ENCODE measurements at places on chromosomes 7 and 10.

DNA sequence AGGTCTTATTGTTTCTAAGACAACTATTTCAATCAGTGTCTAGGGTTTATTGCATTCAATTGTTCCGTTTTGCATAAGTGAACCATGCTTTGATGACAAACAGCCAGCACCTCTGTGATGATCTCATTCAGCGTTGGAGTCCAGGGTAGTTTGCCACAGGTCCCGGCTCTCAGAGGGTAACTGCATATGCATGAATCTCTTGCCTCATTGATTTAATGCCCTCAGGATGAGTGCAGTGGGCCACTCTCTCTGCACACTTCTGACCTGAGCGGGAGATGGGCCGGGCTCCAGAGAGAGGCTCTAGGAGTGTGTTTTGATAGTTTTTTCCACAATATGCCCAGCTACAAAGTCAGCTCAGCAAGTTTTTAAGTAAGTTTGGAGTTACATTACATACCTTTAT lies 83.9 kb downstream of the HECW1 start:
- peak; percentile 27 for DNase-seq

- no peak for DNase-seq
Measured at GRCh38 chr7:130843703-130844102, 109.7 kb upstream of the KLF14 start.

DNA sequence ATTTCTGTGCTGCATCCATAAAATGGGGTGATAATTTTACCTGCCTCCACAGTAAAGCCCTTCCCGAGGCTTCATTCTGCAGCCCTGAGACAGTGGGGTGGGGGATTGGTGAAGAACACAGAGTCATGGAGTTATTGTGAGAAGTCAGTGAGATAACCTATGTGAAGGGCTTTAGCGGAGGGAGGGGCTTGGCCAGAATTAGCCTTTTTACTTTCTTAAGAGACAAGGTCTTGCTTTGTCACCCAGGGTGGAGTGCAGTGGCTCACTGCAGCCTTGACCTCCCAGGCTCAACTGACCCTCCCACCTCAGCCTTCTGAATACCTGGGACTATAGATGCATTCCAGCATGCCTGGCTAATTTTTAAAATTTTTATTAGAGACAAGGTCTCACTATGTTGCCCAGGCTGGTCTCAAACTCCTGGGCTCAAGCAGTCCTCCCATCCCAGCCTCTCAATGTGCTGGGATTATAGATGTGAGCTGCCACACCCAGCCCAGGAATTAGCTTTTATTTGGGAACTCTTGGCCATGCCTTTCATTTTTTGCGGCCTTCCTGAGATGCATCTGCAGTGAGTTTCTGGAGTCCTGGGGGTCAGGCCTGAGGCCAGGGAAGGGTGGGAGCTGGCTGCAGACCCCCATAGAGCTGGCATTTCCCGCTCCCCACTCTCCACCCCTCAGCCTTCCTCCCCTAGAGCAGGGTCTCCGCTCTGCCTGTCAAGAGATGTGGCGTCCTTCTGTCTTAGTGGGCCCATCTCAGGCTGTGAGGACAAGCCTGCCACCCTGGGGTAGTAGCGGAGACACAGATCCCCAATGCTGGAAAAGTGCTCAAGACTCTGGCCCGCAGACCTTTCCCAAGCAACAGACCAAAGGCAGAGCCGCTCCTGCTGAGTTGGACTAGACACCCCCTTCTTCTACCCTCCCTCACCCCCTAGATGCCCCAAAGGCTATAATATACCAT lies 77.0 kb downstream of the ZMIZ1 start:
- no peak for DNase-seq

DNA sequence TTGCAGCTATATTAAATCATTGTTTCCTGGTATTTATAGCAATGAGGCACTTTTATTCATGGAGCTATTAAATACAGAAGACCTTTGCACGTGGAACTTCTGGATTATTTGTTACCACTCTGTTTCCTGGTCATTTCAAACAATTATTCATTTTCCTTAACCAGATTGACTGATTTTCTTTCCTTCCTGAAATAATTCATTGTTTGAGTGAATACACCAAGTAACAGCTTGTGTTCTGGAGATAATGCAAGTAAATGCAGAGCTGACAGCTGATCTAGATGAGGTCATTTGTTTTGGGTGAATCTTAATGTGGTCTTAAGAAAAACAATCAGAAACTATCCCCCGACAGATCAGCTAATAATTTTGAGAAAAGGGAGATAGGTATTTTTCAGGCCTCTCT lies 497.7 kb downstream of the KIF20B start:
- no peak for DNase-seq

DNA sequence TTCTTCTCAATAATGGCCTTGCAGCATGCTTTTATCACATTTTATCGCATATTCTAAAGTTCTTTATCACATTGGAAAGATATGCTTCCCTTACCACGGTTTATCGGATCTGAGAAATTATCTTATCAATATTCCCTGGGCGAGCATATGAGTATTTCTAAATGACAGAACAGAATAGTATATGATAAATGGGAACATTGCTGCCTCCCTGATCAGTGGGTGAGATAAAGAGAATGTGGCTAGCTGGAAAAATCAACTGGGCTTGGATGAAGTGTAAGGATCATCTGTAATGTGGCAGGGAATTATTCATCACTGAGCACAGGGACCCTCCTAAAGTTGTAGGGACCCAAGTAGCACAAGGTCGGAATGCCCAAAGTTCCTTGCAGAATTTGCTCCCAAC lies 667.4 kb upstream of the NRP1 start:
- DNase-seq = no peak

DNA sequence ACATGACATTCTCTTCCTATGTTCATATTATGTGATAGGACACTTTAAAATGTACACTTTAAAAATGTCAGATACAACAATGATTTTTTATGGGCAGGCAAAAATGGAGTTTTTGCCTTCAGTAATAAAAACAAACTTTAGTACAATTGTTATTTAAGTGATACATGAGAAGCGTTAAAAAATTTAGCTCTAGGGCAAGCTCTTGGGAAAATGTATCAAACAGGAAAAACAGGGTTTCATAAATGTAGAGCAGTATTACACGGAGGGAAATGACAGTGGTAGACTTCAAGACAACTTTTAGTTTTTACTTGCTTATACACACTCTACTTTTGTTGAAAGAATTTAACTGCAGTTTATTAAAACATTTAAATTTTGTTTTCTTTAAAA lies 1.5 kb downstream of the FHIP2A start:
- DNase-seq = peak; percentile 37

- no peak for DNase-seq
Measured at GRCh38 chr10:13375791-13376190, 27.7 kb upstream of the SEPHS1 start.

GRCh38 chr10:92241501-92241900 lies 49.4 kb downstream of the CPEB3 start:
- no peak for DNase-seq

- no peak for DNase-seq
Measured at GRCh38 chr10:20288060-20288459, 471.8 kb downstream of the PLXDC2 start.

GRCh38 chr10:29394321-29394932 lies 105.6 kb downstream of the LYZL1 start:
- DNase-seq = no peak

GRCh38 chr10:78455811-78456210 lies 422.1 kb downstream of the RPS24 start:
- no peak for DNase-seq

- no peak for DNase-seq
Measured at GRCh38 chr10:97217299-97217698, 31.5 kb upstream of the SLIT1 start.

DNA sequence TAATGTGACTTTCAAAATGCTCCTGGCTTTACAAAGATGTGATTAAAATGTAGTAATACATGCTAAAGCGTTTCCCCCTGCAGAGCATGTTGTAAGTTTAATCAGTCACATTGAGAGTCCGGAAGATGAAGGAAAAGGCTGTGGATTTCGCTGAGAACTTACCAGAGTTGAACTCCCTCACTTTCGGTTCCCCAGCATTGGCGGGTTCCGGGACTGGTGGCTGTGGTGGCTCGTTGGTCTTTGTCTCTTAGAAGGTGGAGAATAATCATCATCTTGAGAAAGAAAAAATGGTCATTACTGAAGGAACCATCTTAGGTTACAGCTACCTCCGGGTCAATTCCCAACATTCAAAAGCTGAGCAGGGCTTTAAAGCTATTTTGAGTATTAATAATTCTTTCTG lies 9.6 kb upstream of the NUPR2 start:
- no peak for DNase-seq

GRCh38 chr7:134636008-134636449 lies 10.6 kb upstream of the BPGM start:
- DNase-seq = no peak

DNA sequence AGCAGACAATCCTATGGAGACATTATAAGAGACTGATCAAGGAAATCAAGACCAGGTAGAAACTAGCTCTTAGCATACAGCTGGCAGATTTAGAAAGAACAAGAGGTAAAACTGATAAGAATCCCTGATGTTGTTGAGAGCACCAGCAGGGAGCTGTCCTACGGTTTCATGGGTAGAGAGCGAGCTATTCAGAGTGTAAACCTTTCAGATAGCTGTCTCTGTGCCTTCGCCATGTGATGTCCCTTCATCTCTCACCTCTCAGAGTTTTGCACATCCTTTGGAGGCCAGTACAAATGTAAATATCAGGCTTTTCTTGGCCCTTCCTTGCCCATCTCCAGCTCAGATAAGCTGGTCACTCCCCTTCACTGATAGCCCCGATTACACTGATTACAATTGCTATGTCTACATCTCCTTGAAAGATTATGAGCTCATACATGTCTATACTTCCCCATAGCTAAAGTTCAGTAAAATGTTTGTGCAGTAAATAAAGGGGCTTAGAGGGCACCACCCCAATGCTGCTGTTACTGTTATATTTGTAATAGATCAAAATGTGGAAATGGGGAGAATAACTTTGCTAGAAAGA lies 21.9 kb downstream of the THSD7A start:
- no peak for DNase-seq

DNA sequence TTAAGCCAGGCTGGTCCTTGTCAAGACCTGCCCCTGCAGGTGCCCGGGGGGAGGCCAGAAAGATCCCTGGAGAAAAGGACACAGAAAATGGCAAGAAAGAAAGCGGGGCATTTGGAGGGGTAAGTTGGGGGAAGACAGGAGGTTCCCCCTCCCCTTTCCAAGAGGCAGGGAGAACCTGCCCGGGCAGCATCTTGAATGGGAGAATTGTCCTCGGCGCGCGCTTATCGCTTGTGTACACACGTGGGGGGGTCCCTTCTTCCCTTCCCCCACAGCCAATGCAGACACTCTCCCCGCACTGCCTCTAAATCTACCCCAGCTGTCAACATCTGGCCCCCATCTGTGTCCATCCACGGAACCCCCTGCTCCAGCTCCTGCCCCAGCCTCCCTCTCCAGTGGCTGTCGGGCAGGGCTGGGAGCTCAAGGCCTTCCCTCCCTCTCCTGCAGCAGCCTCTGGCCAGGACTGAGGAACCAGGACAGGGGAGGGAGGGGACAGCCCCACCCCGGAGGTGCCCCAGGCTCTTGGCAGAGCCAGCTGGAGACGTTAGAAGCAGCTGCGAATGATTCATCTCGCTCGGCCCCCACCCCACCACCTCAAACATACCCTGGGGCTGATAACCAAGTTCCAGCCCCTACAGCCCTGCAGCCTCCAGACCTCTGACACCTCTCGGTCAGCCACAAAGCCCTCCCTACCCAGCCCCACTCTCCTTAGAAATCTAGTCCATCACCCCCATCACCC lies 25.3 kb downstream of the EPHB4 start:
- DNase-seq = peak; percentile 96

DNA sequence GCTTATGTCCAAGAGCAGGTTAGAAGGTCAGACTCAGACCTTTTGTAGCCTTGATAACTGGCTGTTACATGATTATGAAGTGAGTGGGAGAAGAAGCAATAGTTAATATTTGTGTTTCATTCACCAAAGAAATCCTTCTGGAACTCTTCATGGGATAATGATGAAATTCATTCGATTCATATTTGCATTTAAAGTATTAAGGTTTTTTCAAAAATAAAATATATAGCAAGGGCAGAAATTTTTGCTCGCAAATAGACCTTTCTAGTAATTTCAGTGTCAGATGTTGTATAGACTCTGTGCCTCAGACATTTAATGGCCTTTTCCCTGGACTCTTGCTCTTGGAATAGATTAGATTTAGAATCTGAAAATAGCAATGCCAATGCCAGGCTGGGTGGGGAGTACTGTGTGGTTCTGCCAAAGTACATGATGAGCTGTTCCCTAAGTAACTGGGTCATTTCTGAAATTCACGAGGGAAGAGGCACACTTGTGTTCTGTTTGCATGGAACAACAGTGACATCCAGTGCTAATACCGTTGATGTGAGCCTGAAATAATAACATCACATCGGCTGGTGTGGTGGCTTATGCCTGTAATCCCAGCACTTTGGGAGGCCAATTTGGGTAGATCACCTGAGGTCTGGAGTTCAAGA lies 119.2 kb downstream of the MBL2 start:
- DNase-seq = no peak

GRCh38 chr10:73253225-73253555 lies 746 bp upstream of the MRPS16 start:
- DNase-seq = peak; percentile 44

- DNase-seq = no peak
Measured at GRCh38 chr10:6379015-6379776, 176.5 kb downstream of the PFKFB3 start.

- no peak for DNase-seq
Measured at GRCh38 chr10:69955897-69956740, 96.5 kb upstream of the MACROH2A2 start.

GRCh38 chr7:127317447-127317961 lies 64.8 kb upstream of the GRM8 start:
- no peak for DNase-seq

DNA sequence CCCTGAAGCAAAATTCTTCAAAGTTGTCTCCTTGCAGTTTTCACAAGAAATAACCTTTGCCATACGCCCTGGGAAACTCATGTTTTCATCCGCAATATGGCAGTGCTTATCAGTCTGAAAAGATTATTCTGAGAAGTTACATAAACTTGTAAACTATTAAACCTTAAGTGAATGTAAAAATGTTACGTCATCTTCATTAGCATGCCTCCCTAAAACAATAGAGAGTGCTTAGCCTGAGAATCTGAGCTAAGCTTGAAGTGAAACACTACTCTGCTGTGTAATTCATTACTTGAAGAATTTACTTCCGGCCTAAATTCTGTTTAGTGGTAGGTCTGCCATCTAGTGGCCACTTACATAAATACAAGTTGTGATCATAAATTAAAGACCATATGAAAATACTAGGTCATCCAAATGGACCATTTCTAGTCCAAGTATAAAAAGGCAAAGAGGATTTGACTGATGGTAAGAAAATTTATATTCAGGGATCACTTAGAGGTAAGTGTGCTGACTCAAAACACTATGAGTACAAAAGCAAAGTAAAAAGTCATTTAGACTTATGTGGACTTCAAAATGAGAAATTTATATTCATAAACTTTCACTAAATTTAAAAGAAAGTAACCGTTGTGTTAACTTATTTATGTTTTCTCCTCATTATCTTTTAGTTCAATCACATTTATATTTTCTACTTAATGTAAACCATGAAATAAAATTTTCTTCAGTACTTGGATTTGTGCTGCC lies 745.1 kb upstream of the LRRTM3 start:
- DNase-seq = peak; percentile 65

- no peak for DNase-seq
Measured at GRCh38 chr10:34866848-34867247, 51.8 kb upstream of the PARD3 start.

- DNase-seq = no peak
Measured at GRCh38 chr7:47247132-47247531, 334.8 kb downstream of the TNS3 start.
